ENCODE measurements at places on chromosomes 2 and 18. TPM values are rescaled to one million over a fixed set of nuclear protein-coding genes. Genes with fewer than 3 reads are reported as not detected.

PFN4 gene
- polyA plus RNA-seq, result 1.9 TPM

IL18R1 gene
- polyA plus RNA-seq, result 3.2 TPM

- no peak for DNase-seq
These were observed 26.8 kb downstream of the SMAD7 start for GRCh38 chr18:48923746-48924629.

DNA sequence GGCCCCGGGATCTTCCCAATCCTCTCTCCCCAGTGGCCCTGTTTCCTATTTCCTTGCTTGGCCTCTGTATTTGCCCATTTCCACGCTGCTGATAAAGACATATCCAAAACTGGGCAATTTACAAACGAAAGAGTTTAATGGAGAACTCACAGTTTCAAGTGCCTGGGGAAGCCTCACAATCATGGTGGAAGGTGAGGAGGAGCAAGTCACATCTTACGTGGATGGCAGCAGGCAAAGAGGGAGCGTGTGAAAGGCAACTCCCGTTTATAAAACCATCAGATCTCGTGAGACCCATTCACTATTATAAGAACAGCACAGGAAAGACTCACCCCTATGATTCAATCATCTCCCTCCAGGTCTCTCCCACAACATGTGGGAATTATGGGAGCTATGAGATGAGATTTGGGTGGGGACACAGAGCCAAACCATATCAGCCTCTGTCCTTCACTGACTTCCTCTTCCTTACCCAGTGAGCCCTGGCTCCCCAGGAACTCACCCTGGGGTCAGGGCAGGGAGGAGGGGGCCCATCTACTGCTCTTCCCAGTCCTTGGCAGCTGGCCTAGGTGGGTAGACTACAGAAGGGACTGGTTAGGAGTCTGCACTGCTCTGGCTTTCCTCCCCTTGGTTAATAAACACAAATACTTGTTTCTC lies 105.8 kb upstream of the MYCN start:
- no peak for DNase-seq

GRCh38 chr2:164887434-164888144 lies 46.0 kb upstream of the COBLL1 start:
- DNase-seq, result no peak

GRCh38 chr18:59456657-59457056 lies 97.6 kb upstream of the LMAN1 start:
- DNase-seq, result no peak

DNA sequence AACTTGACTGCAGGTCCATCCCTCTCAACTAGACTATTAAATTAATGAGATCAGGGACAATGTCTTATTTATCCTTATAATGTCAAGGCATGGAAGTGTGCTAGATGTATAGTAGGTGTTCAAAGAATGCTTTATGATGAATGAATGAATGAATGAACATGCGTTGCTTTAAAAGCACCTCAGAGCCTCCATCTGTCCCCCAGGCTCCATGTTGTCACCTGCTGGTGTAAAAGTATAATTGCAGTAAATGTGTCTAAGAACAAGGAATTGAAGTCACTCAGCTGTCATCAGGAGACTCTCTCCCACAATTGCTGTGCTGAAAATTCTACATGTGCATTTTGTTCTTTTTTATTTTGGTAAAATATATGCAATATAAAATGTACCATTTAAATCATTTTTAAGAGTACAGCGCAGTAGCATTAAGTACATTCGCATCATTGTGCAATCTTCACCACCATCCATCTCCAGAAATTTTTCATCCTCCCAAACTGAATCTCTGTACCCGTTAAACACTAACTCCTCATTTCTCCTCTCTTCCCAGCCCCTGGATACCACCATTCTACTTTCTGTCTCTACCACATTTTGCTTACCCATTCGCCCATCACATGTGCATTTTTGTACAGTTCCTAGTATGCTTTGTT lies 52.6 kb downstream of the GNAL start:
- no peak for DNase-seq
